ENCODE measurements at places on chromosomes 5 and 9. TPM values are rescaled to one million over a fixed set of nuclear protein-coding genes. Genes with fewer than 3 reads are reported as not detected.

TAF1L gene
- not detected for total RNA-seq

- H3K27ac ChIP-seq: peak overlapping the region; percentile 71
- H3K4me3 ChIP-seq: peak overlapping the region; percentile 28
- H3K27me3 ChIP-seq: no peaks in the 10 kb centered on the region
- no peak for DNase-seq
- peaks cover 75% of the 10 kb centered on the region for H3K4me1 ChIP-seq
- no peaks in the 10 kb centered on the region for H3K36me3 ChIP-seq
Observed at GRCh38 chr9:125549465-125549871, 157.5 kb downstream of the MAPKAP1 start.

DNA sequence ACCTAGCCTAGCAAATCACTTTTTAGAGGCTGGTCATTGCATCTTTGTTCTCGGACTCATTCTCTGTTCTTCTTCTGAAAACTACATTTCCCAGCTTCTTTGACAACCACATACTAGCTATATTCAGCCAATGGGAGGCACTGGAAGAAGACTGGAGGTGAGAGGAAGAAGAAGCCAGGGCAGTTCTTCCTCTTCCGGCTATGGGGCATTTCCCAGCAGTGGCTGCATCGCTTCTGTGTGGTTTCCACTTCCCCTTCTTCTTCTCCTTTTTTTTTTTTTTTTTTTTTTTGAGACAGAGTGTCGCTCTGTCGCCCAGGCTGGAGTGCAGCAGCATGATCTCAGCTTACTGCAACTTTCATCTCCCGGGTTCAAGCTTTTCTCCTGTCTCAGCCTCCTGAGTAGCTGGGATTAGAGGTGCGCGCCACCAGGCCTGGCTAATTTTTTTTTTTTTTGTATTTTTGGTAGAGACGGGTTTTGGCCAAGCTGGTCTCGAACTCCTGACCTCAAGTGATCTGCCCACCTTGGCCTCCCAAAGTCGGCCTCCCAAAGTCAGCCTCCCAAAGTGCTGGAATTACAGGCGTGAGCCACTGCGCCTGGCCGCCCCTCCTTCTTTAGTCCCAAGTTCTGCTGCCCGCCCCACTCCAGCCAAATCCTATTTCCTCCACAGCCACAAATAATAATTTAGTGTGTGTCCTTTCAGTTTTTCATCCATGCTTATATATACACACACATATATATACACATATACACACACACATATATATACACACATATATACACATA is 6.9 kb upstream of the UBAP1 start:
- H3K36me3 ChIP-seq: no peaks in the 10 kb centered on the region
- no peak overlapping the region for H3K4me3 ChIP-seq
- H3K4me1 ChIP-seq: peaks cover 6% of the 10 kb centered on the region
- DNase-seq: no peak
- no peaks in the 10 kb centered on the region for H3K27me3 ChIP-seq

CBY3 gene
- not detected for total RNA-seq

DNA sequence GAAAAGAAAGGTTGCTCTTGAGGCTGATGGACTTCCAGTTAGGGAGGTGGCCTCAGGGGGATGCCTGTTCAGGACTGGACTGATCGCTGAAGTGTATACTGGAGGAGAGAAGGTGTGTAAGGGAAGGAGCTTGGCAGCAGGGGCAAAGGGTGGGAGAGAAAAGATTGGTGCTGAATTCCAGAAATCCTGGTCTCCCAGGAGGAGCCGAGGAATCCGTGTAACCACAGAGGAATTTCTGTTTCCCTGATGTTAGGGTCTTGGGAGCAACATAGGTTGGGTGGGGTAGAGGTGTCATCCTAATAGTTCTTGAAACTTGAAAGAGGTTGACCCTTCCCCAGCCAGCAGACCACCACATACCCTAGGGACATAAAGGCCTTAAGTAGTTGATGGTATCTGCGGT is 88.9 kb upstream of the PTPN3 start:
- H3K36me3 ChIP-seq: no peaks in the 10 kb centered on the region
- H3K4me3 ChIP-seq: no peak overlapping the region
- H3K27ac ChIP-seq: no peak overlapping the region
- DNase-seq: peak; percentile 74
- peaks cover 15% of the 10 kb centered on the region for H3K4me1 ChIP-seq
- no peaks in the 10 kb centered on the region for H3K27me3 ChIP-seq

PKD2L2 gene
- not detected for total RNA-seq

ZFP37 gene
- 2.2 TPM for total RNA-seq

IFNA4 gene
- not detected for total RNA-seq

DNA sequence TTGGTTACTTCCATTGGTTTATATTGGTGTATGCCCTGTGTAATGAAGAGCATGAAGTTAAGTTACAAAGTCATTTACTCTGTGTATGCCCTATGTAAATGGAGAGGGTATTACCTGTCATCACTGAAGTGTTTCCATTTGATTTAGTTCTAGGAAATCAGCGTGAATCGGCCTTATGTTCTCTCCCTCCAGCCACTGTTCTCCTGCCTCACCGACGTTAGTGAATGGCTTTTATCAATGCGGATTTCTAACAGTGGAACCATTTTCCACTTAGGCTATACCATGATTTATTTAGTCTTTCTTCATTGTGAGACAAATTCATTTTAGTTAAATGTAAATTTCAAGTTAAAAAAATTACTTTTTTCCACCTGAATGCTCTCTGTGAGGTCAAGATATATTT is 327.0 kb upstream of the ADCY2 start:
- no peak overlapping the region for H3K4me3 ChIP-seq
- DNase-seq: no peak
- H3K4me1 ChIP-seq: no peaks in the 10 kb centered on the region

GRCh38 chr9:87120610-87121009 is 173.3 kb upstream of the GAS1 start:
- peak overlapping the region; percentile 70 for H3K27ac ChIP-seq
- DNase-seq: no peak
- no peak overlapping the region for H3K4me3 ChIP-seq
- H3K27me3 ChIP-seq: no peaks in the 10 kb centered on the region
- H3K4me1 ChIP-seq: peaks cover 61% of the 10 kb centered on the region

DNA sequence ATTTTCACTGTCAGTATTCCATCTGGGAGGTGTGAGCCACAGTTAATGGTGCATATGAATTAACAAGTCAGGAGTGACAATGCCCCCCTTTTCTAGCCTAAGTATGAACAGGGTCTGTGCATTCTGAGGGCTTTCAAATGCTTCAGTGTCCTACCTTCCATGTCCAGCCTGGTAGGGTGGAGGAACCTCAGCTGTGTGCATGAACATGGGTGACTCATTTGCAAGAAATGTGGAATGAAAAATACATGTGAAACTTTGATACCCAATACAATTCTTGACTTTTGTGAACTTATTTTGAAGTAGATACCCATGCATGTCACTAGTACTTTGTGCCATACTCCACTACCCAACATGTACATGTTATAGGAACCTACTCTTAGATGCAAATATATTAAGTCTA is 375.8 kb downstream of the SEMA5A start:
- no peaks in the 10 kb centered on the region for H3K4me1 ChIP-seq
- peak; percentile 60 for DNase-seq
- no peak overlapping the region for H3K27ac ChIP-seq
- H3K4me3 ChIP-seq: no peak overlapping the region

- no peaks in the 10 kb centered on the region for H3K36me3 ChIP-seq
- no peaks in the 10 kb centered on the region for H3K4me1 ChIP-seq
- no peaks in the 10 kb centered on the region for H3K27me3 ChIP-seq
- no peak overlapping the region for H3K27ac ChIP-seq
- DNase-seq: no peak
Observed at GRCh38 chr5:29758986-29759421, 1434.5 kb upstream of the CDH6 start.

All from esophagus muscularis mucosa (tissue), 4 donors.